Stimulated activated CD4-positive, alpha-beta T cell treated with anti-CD3 and anti-CD28 coated beads, Interleukin-1b, Interleukin-23, amount 100 ng/mL, for 1 hour (primary cell): ENCODE measurements at places on chromosomes 4 and X.

GRCh38 chrX:51456814-51457213, 39.6 kb downstream of the NUDT11 start:
- DNase-seq: no peak

GRCh38 chrX:72102126-72102525, 29.6 kb downstream of the RTL5 start:
- no peak for DNase-seq

DNA sequence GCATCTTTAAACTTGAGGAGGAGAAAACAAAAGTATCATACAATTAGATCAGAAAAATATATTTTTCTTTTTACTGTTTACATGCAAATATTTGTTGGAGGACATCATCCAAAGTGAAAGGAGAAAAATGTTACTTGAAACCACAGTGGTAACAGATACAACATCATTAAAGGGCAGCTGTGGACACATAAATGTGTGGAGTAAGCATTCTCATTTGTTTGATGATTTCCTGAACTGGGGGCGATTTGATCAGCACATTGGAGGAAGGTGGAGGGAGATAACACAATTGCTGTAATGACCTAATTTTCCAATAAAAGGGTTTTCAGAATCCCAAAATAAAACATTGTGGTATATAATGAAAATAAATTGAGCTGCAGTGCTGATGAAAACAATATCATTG, 314.5 kb upstream of the HS3ST1 start:
- DNase-seq: no peak

- no peak for DNase-seq
These were observed 262.3 kb upstream of the EMCN start for GRCh38 chr4:100780126-100780525.

GRCh38 chr4:142150483-142150882, 514.1 kb downstream of the IL15 start:
- no peak for DNase-seq

- DNase-seq: no peak
These were observed 246.2 kb downstream of the ASMT start for GRCh38 chrX:1860936-1861594.

DNA sequence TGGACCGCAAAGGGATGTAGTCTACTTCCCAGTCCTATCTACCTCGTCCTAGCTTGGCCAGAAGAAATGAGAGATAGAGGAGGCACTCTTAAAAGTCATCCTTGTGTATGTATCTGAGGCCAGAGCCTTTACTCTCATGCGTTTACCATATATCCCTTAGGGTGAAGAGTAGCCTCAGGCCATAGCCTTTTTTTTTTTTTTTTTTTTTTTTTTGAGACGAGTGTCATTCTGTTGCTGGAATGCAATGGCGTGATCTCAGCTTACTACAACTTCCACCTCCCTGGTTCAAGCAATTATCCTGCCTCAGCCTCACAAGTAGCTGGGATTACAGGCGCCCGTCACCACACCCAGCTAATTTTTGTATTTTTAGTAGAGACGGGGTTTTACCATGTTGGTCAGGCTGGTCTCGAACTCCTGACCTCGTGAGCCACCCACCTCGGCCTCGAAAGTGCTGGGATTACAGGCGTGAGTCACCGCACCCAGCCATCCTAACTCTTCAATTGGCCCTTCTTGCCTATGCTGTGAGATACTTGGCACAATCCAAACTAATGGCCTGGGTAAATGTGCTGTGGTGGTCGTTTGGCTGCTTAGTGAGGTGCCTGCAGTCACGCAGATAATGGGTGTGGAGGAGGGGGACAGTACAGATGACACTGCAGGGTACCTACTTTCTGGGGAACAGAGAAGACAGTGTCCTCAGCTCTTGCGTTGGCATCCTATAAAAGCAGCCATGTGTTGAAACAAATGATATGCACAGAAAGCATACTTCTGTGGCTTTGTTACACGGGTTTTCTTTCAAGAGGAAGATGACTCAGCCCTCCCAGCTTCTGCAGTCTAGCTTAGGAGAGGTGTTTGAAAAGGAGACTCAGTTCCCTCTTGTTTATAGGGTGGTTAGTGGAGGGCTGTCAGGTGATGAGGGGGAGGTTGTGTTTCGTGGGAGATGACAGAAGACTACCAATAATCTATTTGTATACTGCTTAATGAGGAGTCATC, 10.4 kb upstream of the DGAT2L6 start:
- no peak for DNase-seq

DNA sequence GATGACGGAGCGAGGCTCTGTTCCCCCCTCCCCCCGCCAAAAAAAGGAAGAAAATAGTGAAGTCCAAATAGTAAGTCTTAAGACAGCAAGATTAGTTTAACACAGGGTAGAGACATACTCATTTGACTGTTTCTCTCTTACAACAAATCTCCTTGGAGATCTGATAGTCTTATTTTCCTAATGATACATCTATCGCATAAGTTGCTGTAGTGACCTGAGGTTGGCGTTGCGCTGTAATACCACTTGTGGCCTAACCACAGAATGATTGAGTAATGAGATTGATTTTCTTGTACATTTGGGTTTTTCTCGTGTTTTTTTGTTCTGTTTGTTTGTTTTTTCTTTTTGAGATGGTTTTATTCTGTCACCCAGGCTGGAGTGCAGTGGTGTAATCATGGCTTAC, 27.2 kb downstream of the OCIAD1 start:
- no peak for DNase-seq

- DNase-seq: no peak
These were observed 12.3 kb upstream of the GRIA3 start for GRCh38 chrX:123171781-123172180.

GRCh38 chr4:183544109-183544508, 39.3 kb downstream of the ING2 start:
- no peak for DNase-seq

DNA sequence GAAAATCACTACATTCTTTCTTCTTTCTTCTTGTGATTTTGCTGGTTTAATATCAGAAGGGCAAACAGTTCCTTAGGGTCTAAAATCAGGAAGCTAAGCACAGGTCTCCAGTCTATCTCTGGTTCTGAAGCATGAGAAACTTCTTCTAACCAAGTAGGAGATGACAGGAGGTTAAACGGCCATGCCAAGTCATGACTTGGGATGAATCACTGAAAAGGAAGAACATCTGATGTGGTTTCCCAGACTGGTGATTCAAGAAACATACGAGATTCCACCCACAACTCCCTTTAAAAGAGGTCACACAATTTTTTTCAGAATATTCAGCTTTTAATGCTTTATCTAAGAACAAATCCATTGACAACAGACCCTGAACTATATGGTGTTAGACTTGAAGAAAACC, 684.0 kb upstream of the PRKX start:
- DNase-seq: no peak

- no peak for DNase-seq
These were observed 47.8 kb upstream of the C4orf50 start for GRCh38 chr4:6065934-6066590.

DNA sequence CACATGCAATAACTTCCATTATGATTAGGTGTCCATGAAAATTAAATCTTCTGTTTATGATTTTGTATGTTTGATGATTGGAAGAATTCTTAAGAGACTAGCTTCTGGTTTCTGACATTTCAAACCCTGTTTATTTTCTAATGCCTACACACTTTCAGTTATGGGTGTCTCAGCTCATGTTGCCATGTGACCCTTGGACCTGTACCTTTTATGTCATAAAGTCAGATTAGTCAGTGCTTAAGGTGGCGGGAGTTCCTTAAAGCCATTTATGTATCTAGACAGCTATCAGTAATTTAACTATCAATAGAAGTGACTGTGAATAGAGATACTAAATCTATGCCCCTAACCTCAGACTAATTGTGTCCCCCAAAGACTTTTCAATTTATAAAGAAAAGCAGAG, 155.6 kb downstream of the GBA3 start:
- no peak for DNase-seq

DNA sequence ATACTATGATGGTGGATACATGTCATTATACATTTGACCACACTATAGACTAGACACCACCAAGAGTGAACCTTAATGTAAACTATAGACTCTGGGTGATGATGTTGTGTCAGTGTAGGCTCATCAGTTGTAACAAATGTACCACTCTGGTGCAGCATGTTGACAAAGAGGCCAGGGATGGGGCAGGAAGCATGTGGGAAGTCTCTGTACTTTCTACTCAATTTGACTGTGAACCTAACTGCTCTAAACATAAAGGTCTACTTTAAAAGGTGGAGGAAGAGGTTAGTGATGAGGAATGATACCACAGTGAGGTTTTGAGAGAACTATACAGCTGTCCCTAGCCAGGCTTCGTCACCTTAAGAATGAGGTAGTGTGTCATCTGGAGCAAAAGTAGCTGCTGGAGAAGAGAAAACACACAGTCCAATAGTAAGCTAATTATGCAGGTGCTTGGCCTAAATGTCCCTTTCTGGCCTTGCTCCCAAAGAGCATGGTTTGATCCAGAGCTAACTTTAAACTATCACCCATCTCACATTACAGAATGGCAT, 38.4 kb downstream of the GRSF1 start:
- no peak for DNase-seq

- no peak for DNase-seq
These were observed 96.3 kb upstream of the ENPP6 start for GRCh38 chr4:184313702-184314659.

DNA sequence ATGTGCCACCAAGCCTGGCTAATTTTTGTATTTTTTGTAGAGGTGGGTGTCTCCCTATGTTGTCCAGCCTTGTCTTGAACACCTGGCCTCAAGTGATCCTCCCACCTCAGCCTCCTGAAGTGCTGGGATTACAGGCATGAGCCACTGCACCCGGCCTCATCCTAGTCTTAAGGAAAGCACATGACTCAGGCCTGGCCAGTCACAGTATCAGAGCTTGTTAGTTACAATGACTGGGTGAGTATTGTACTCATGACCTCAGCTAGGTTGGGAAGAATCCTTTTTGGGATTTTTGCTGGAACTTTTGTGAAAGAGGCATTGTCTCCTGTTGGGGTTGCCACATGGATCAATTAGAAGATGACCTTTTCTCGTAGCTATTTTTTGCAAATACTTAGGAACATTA, 292.8 kb downstream of the RAPGEF2 start:
- no peak for DNase-seq

DNA sequence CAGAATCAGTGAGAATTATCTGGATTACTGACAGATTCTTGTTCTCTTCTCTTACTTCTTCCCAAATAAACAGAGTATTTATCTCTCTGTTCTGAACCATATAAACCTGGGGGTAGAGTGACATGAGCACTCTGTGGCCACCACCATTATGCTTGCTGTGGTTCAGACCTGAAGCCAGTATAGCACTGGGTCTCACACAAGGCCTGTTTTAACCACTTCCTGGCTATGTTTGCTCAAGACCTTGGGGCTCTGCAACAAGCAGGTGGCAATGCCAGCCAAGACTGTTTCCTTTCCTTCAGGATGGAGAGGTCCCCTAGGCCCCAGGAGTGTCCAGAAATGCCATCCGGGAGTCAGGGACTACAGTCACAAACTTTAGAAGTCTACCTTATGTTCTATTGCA, 21.7 kb upstream of the HEPH start:
- no peak for DNase-seq

GRCh38 chr4:83282049-83282535, 2.5 kb downstream of the COQ2 start:
- DNase-seq: peak; percentile 17

GRCh38 chrX:25144043-25144940, 128.5 kb upstream of the ARX start:
- DNase-seq: no peak

- DNase-seq: no peak
These were observed 10.5 kb upstream of the TLR3 start for GRCh38 chr4:186058253-186058979.

- no peak for DNase-seq
These were observed 84.7 kb downstream of the SH3BGRL start for GRCh38 chrX:81286608-81287007.
